T-helper 17 cell (primary cell): ENCODE measurements at places on chromosomes 6 and 20. TPM values are rescaled to one million over a fixed set of nuclear protein-coding genes. Genes with fewer than 3 reads are reported as not detected.

The ADGB gene
- total RNA-seq, result not detected

The PI16 gene
- total RNA-seq, result 14.5 TPM

DNA sequence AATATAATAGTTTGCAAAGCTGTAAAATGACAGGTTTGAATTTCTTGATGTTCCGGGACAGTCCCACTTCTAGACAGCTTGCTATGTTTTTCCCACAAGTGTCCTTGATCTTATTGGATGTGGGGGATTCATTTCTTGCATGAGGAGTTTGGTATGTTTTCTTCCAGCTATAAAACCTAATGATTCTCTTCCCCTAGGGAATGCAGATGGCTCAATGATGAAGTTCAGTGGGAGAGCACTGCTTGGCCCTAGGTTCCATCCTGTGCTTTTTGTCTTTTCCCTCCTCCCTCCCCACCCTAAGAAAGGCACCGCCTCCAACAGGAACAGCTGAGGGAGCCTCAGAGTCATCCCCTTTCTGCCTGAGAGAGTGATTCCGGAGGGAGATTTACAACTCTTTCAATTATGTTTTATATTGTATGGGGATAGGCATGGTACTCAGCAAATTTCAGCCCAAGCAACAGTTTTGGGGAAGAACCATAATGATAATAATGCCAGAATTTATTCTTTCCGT is 149.2 kb downstream of the PHACTR1 start:
- H3K4me1 ChIP-seq, result no peaks in the 10 kb centered on the region
- no peaks in the 10 kb centered on the region for H3K36me3 ChIP-seq
- peaks cover 28% of the 10 kb centered on the region for H3K27me3 ChIP-seq
- no peak for DNase-seq
- no peak overlapping the region for H3K4me3 ChIP-seq
- H3K27ac ChIP-seq, result no peak overlapping the region

- H3K36me3 ChIP-seq, result peaks cover 5% of the 10 kb centered on the region
- no peak for DNase-seq
- H3K27ac ChIP-seq, result peak overlapping the region; percentile 93
- peaks cover 55% of the 10 kb centered on the region for H3K4me1 ChIP-seq
Measured at GRCh38 chr6:29726001-29726400, 2.8 kb downstream of the HLA-F start.

- peaks cover 2% of the 10 kb centered on the region for H3K36me3 ChIP-seq
- H3K27ac ChIP-seq, result no peak overlapping the region
- H3K4me3 ChIP-seq, result no peak overlapping the region
- DNase-seq, result no peak
- peaks cover 2% of the 10 kb centered on the region for H3K4me1 ChIP-seq
Measured at GRCh38 chr6:73858376-73858775, 162.4 kb downstream of the CD109 start.

- H3K36me3 ChIP-seq, result peaks cover 3% of the 10 kb centered on the region
- peak overlapping the region; percentile 100 for H3K27ac ChIP-seq
- peaks cover 58% of the 10 kb centered on the region for H3K4me1 ChIP-seq
- H3K4me3 ChIP-seq, result peak overlapping the region; percentile 92
Measured at GRCh38 chr20:57398231-57398821, 7.1 kb downstream of the RBM38 start.

GRCh38 chr6:165861226-165861625 is 198.2 kb upstream of the PDE10A start:
- peaks cover 4% of the 10 kb centered on the region for H3K36me3 ChIP-seq

The SCRT2 gene
- not detected for total RNA-seq

The PROCR gene
- 0.89 TPM for total RNA-seq

DNA sequence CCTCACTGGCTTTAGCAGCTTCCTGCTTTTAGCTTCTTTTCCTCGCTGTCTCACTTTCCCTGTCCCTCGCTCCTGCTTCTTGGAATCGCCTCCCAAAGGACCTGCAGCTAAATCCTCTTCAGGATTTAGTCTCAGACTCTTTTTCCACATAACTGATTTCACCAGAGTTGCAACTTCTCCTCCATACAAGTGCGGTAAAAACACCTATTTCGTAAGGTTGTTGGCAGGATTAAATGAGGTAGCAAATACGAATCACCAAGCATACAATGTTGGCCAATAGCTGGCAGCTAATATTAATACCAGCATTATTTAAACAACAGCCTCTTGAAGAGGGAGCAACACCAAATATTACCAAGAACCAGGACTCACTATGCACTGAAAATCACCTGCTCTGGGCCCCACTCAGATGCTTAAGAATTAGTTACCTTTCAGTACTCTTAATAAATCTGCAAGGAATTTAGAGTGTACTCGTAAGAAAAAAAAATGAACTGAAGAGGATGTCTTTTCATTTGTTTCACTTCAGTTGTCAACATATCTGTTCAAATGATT is 123.0 kb downstream of the DTNBP1 start:
- no peak overlapping the region for H3K27ac ChIP-seq
- H3K36me3 ChIP-seq, result peaks cover 2% of the 10 kb centered on the region
- H3K4me1 ChIP-seq, result peaks cover 7% of the 10 kb centered on the region
- H3K4me3 ChIP-seq, result no peak overlapping the region
- no peaks in the 10 kb centered on the region for H3K27me3 ChIP-seq
- DNase-seq, result no peak

DNA sequence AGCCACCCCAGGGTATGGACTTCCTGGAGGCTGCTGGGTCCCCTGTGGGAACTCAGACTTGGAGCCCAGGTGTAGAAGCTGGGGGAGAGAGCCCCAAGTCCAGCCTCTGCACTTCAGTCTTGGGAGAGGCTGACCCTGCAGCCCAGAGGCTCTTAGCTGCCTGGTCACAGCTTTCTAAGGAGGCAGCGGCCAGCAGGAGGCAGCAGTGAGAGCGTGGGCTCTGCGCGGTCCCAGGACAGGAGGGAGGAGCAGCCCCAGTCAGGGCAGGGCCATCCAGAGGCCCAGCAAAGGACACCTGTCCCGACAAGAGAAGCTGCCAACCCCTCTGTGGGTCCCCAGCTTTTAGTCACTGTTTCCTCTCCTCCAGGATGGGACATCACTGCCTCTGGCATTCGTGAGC is 9.4 kb downstream of the TREML2 start:
- DNase-seq, result no peak
- H3K4me3 ChIP-seq, result no peak overlapping the region
- no peaks in the 10 kb centered on the region for H3K27me3 ChIP-seq
- no peak overlapping the region for H3K27ac ChIP-seq
- peaks cover 2% of the 10 kb centered on the region for H3K36me3 ChIP-seq
